ENCODE measurements at places on chromosomes 16 and 17. TPM values are rescaled to one million over a fixed set of nuclear protein-coding genes. Genes with fewer than 3 reads are reported as not detected.

- no peak overlapping the region for H3K4me3 ChIP-seq
- no peak for DNase-seq
- no peaks in the 10 kb centered on the region for H3K36me3 ChIP-seq
- no peaks in the 10 kb centered on the region for H3K27me3 ChIP-seq
- H3K27ac ChIP-seq: no peak overlapping the region
- H3K4me1 ChIP-seq: no peaks in the 10 kb centered on the region
Measured at GRCh38 chr17:28010406-28010805, 32.1 kb upstream of the NLK start.

GRCh38 chr16:11973070-11973469 lies 3.5 kb upstream of the SNX29 start:
- H3K27ac ChIP-seq: no peak overlapping the region
- H3K36me3 ChIP-seq: no peaks in the 10 kb centered on the region
- no peak for DNase-seq
- no peaks in the 10 kb centered on the region for H3K27me3 ChIP-seq
- H3K4me1 ChIP-seq: peaks cover 19% of the 10 kb centered on the region
- no peak overlapping the region for H3K4me3 ChIP-seq

- peaks cover 79% of the 10 kb centered on the region for H3K4me1 ChIP-seq
- DNase-seq: no peak
- no peaks in the 10 kb centered on the region for H3K27me3 ChIP-seq
- no peak overlapping the region for H3K4me3 ChIP-seq
- no peaks in the 10 kb centered on the region for H3K36me3 ChIP-seq
- H3K27ac ChIP-seq: peak overlapping the region; percentile 97
Measured at GRCh38 chr17:39702901-39703893, 3.3 kb downstream of the ERBB2 start.

GRCh38 chr17:66373944-66374817 lies 71.8 kb downstream of the PRKCA start:
- no peaks in the 10 kb centered on the region for H3K36me3 ChIP-seq
- peak overlapping the region; percentile 47 for H3K27ac ChIP-seq
- DNase-seq: peak; percentile 28
- no peaks in the 10 kb centered on the region for H3K27me3 ChIP-seq
- no peak overlapping the region for H3K4me3 ChIP-seq
- peaks cover 41% of the 10 kb centered on the region for H3K4me1 ChIP-seq

DNA sequence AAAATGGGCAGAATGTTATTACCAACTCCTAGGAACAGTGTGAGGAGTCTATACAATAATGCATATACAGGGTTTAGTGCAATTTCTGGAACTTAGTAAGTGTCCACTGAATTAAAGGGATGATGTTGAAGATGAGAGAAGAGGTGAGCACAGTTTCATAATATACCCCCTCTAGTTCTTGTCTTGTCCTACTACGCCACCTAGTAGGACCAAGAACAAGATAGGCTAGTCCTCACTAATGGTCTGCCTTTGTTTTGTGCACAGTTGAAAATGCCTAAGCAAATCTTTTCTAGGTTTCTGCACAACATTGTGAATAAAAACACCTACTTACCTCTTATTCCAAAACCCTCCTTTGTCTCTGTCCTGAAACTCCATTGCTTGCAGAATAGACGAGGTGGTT lies 670.2 kb downstream of the CDH8 start:
- no peaks in the 10 kb centered on the region for H3K27me3 ChIP-seq
- DNase-seq: no peak
- H3K4me3 ChIP-seq: no peak overlapping the region

GRCh38 chr17:80946449-80946848 lies 45.2 kb upstream of the CHMP6 start:
- peak; percentile 1 for DNase-seq
- peaks cover 8% of the 10 kb centered on the region for H3K36me3 ChIP-seq
- H3K4me1 ChIP-seq: no peaks in the 10 kb centered on the region
- no peak overlapping the region for H3K4me3 ChIP-seq
- H3K27me3 ChIP-seq: no peaks in the 10 kb centered on the region

- H3K4me3 ChIP-seq: no peak overlapping the region
- H3K27ac ChIP-seq: no peak overlapping the region
- no peaks in the 10 kb centered on the region for H3K27me3 ChIP-seq
- no peaks in the 10 kb centered on the region for H3K4me1 ChIP-seq
Measured at GRCh38 chr17:65667656-65668055, 106.2 kb upstream of the AXIN2 start.

GRCh38 chr16:20610211-20610891 lies 34.2 kb upstream of the ACSM2B start:
- no peaks in the 10 kb centered on the region for H3K27me3 ChIP-seq
- peaks cover 55% of the 10 kb centered on the region for H3K4me1 ChIP-seq
- no peak overlapping the region for H3K4me3 ChIP-seq

DNA sequence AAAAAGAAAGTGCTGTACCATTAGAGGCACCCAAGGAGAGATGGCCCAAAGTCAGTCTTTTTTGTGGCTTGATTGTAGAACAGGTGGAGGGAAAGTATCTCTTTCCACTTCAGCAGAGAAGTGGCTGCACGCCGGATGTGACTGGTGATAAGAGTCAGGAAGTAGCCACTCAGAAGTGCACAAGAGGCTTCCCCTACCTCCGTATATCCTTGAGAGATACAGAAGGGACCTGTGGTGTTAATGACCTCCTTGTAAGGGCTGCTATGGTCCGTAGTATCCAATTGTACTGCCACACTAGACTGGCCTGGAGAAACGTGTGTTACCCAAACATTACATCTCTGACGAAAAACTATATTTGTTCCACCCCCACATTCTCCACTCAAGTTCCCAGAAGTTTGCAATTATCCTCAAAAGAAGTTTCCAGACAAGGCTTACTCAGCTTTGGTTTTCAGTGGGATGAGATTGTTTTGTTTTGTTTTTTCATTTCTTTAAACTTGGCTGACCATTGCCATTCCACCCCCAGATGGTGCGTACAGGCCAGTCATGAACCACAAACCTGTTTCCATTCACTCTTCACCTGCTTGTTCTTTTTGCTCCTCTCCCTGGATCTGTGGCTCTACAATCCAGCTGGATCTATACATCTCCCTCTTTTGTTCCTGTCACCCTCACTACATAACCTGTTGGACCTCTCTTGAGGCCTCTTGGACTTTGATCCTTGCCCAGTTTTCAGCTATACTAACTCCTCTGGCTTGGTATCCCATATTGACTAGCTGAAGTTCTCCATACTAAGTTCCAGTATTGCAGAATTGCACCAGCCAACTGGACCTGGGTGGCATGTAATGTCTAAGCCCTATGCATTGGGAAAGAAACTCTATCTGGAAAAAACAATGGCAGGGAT lies 20.7 kb upstream of the MED13 start:
- H3K27ac ChIP-seq: no peak overlapping the region
- peaks cover 24% of the 10 kb centered on the region for H3K4me1 ChIP-seq
- H3K4me3 ChIP-seq: no peak overlapping the region
- no peak for DNase-seq
- no peaks in the 10 kb centered on the region for H3K27me3 ChIP-seq

DNA sequence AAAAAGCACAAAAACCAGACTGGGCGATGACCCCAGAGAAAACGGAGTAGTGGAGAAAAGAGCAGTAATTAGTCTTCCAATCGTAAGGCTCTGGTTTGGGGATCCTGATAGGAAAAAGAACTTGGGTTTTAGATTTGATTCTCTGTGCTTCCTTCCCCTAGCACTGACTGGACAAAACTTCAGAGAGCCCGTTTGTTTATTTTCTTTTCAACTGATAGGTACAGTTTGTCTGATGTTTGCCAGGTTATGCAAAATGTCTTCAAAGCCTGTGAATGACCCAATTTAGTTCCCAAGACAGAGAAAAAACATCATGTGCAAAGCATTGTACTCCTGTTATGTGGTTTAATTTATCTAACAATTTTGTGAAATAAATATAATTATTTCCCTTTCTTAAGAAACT lies 151.1 kb upstream of the COX10 start:
- H3K4me3 ChIP-seq: no peak overlapping the region
- no peak overlapping the region for H3K27ac ChIP-seq
- no peaks in the 10 kb centered on the region for H3K27me3 ChIP-seq
- H3K4me1 ChIP-seq: no peaks in the 10 kb centered on the region
- no peaks in the 10 kb centered on the region for H3K36me3 ChIP-seq

GRCh38 chr16:79784007-79784406 lies 183.5 kb upstream of the MAF start:
- H3K27me3 ChIP-seq: no peaks in the 10 kb centered on the region
- no peak overlapping the region for H3K4me3 ChIP-seq
- no peak for DNase-seq
- H3K4me1 ChIP-seq: no peaks in the 10 kb centered on the region
- no peaks in the 10 kb centered on the region for H3K36me3 ChIP-seq

DNA sequence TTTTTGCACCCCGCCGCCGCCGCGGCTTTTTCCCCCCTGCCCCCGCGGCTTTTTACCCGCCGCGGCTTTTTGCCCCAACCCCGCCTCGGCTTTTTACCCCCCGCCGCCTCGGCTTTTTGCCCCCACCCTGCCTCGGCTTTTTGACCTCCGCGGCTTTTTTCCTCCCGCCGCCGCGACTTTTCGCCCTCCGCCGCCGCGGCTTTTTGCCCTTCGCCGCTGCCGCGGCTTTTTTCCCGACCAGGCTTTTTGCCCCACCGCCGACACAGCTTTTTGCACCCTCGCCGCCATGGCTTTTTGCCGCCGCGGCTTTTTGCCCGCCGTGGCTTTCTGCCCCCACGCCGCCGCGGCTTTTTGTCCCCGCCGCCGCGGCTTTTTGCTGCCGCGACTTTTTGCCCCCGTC lies 137.0 kb upstream of the TP53TG3D start:
- no peaks in the 10 kb centered on the region for H3K36me3 ChIP-seq
- H3K4me1 ChIP-seq: no peaks in the 10 kb centered on the region
- H3K4me3 ChIP-seq: no peak overlapping the region

The CLEC3A gene
- not detected for total RNA-seq

- H3K4me1 ChIP-seq: no peaks in the 10 kb centered on the region
- H3K4me3 ChIP-seq: no peak overlapping the region
- no peaks in the 10 kb centered on the region for H3K36me3 ChIP-seq
- H3K27me3 ChIP-seq: no peaks in the 10 kb centered on the region
- DNase-seq: no peak
Measured at GRCh38 chr16:13727943-13728342, 192.0 kb upstream of the ERCC4 start.

- H3K36me3 ChIP-seq: no peaks in the 10 kb centered on the region
- DNase-seq: peak; percentile 66
- H3K4me1 ChIP-seq: peaks cover 10% of the 10 kb centered on the region
- H3K4me3 ChIP-seq: no peak overlapping the region
- H3K27ac ChIP-seq: peak overlapping the region; percentile 69
Measured at GRCh38 chr16:69917739-69918138, 33.4 kb upstream of the CLEC18A start.

DNA sequence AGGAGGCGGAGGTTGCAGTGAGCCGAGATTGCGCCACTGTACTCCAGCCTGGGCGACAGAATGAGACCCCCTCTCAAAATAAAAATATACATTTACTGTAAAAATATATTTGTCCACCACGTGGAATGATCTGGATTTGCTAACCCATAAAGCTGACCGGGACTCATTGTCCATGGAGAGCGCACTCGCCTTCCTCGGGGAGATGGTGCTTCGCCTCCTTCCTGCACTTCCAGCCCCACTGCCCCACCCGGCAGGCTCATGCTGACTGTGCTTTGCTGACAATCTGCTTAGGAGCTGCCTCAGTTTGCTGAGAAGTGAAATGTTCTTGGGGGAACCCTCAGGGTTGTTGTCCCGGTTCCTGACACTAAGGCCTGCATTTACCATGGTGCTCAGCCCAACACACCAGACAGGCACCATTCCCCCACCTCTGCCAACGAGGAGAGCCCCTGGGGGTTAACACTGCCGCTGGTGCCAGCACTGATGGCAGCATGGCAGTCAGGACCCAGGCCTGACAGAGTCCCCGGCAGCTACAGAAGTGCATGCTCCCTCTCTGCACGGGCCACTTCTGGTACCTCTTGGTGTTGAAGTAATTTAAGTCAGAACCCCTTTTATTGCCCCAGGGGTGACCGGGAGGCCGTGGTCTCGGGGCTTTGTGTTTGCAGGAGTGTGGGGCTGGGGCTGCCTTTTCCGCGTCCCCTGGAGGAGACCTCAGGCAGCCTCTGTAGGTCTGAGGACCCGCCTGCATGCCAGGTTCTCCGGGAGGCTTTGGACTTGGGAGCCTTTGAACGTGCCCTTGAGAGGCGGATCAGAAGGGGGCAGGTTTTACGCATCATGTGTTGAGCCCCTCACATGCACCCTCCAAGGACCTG lies 2.5 kb downstream of the NUBP2 start:
- H3K4me3 ChIP-seq: no peak overlapping the region
- H3K4me1 ChIP-seq: peaks cover 42% of the 10 kb centered on the region
- no peak for DNase-seq
- H3K27me3 ChIP-seq: no peaks in the 10 kb centered on the region

DNA sequence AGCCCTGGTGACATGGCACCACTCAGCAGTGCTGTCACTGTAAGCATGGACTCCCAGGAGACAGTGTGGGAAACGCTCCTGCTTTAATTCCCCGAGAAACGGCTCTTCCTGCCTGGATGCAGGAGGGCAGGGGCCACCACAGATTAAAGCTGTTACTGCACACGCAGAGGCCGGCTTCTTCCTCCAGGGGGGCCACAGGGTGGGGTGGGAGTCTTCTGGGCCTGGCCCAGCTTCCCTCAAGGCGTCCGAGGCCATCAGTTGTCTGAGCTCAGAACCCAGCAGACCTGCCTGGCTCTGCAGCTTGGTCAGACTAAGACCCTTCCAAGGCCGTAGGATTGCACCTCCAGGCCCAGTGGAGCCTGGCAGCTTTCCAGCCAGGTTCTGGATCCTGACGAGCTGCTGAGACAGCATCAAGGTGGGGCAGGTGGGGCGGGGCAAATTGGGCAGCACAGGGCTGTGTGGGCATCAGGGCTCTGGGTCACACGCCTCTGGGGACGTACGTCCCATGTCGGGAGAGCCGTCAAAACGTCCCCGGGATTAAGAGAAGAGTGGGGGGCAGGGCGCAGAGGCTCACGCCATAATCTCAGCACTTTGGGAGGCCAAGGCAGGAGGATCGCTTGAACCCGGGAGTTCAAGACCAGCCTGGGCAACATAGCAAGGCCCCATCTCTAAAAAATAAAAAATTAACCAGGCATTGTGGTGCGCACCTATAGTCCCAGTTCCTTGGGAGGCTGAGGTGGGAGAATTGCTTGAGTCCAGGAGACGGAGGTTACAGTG lies 5.0 kb upstream of the CAPN15 start:
- H3K4me3 ChIP-seq: no peak overlapping the region
- peaks cover 8% of the 10 kb centered on the region for H3K36me3 ChIP-seq
- no peaks in the 10 kb centered on the region for H3K27me3 ChIP-seq
- H3K4me1 ChIP-seq: peaks cover 32% of the 10 kb centered on the region
- DNase-seq: no peak

The DOC2A gene
- not detected for total RNA-seq

GRCh38 chr16:84500531-84500930 lies 3.9 kb downstream of the MEAK7 start:
- H3K4me3 ChIP-seq: no peak overlapping the region
- H3K27ac ChIP-seq: no peak overlapping the region
- peaks cover 17% of the 10 kb centered on the region for H3K4me1 ChIP-seq
- H3K27me3 ChIP-seq: no peaks in the 10 kb centered on the region

Measured in body of pancreas (tissue), 4 donors.